ENCODE measurements at places on chromosomes 7 and 10.

- peak; percentile 13 for DNase-seq
Measured at GRCh38 chr10:44935201-44935965, 24.2 kb upstream of the RASSF4 start.

DNA sequence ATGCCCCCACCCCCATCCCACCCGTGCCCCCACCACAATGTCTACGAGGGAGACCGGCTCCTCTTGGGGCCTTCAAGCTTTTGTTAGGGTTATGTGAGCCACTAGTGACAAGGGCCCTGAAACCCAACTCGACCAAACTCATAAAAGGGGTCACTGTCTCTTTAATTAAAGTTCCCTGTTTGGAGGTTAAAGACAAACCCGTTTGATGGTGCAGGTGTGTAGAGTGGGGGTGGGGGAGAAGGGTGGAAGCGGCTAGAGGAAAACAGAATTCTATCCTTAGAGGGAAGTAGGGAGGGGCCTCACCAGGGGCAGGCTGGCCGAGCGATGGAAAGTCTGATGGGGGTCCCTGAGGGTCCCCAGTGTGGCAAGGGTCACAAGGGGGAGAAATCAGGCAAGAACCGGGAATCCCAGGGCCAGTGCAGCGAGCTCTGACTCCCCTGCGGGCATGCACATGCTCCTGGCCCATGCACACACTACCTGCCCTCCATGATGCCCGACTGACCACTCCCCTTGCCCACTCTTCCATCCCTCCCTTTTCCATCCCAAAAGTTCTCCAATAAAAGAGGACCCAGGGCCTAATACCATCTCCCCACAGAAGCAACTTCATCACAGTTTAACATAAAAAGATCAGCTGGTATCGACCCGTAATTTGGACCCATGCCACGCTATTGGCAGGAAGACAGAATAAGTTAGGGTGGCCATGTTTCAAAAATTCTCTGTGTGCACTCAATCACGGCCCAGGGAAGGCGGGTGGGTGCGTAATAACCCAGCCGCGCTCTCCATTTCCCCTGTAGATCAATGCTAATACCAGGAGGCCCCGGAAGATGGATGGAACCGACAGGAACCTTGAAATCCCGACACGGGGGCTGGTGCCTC, 35.9 kb upstream of the SLF2 start:
- DNase-seq: no peak

GRCh38 chr7:12139416-12139815, 71.7 kb upstream of the TMEM106B start:
- DNase-seq: no peak

GRCh38 chr7:73351447-73352167, 23.6 kb downstream of the FKBP6 start:
- DNase-seq: no peak

- DNase-seq: no peak
Measured at GRCh38 chr10:102713539-102713813, 721 bp downstream of the ARL3 start.

GRCh38 chr7:140358412-140359051, 39.8 kb downstream of the SLC37A3 start:
- no peak for DNase-seq

- peak; percentile 77 for DNase-seq
Measured at GRCh38 chr7:55593515-55594318, 21.4 kb upstream of the VOPP1 start.

- DNase-seq: no peak
Measured at GRCh38 chr10:101495324-101495925, 92.6 kb downstream of the POLL start.

- no peak for DNase-seq
Measured at GRCh38 chr7:151551820-151552219, 32.1 kb upstream of the RHEB start.

DNA sequence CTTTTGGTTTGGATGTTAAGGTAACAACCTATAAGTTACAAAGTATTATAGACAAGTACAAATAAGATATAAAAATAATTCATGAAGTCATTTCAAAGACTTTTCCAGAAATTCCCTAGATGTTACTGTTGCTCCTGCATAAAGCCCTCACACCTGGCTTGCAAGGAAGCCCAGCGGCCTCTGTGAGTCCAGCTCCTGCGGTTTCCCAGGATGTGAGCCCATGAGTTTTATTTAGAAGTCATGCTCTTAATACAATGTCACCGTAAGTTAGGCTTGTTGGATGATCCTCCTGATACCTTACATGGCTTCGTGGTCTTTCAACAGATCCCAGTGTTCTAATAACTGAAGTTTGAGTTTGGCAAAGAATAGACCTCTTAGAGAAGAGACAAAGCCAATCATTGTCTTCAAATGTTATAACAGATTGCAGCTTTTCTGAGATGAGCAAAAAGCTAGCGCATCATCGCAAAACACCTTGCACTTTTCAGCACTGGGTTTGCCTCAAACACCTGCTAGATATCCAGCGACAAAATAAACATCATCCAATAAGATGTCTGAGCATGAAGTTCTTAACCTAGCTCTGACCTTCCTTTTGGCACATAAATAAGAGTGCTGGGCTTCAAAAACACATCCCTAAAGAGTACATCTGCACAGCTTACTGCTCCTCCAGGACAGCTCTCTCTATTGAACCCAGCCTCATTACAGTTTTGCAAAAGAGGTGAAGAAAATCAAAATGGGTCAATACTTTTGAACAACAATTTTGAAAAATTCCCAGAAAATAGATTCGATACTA, 3.6 kb downstream of the FAM171A1 start:
- no peak for DNase-seq

DNA sequence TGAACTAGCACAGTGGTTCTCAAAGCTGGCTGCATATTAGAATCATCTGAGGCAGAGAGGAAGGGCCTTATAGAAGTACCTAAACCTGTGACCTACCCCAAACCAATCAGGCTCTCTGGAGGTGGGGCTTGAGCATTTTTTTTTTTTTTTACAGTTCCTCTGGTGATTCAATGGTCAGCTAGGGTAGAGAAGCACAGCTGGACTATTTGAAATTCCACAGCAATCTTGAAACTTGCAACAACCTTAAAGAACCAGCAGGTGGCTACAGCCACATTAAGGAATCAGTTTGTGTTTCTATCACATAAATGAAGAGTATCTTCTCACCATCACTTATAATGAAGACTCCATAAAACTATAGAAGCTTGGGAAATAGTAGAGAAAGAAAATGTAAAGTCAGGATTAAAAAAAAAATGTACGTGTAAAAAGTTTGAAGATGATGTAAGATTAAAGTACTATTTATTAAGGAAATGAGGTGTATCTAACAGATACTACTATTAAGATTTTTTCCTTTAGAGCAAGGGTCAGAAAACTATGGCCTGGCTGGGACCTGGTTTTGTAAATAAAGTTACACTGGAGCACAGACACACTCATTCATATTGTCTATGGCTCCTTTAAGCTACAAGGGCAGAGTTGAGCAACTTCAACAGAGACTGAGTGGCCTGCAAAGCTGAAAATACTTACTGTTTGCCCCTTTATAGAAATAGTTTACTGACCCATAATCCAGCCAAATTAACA, 3.8 kb downstream of the RTKN2 start:
- no peak for DNase-seq

DNA sequence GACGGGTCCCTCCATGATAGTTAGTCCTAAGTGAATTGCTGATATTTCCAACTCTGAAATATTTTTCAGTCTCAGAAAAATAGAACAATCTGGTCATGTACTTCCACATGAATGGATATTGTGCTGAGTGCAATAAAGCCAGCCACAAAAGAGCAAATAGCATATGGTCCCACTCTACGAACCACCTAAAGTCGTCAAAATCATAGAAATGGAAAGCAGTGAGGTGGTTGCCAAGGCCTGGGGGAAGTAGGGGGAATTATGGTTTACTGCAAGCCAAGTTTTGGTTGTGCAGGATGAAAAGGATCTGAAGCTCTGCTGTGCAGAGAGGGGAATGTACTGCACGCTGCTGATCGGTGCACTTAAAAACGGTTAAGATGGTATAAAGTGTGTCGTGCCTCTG, 313.8 kb upstream of the ADARB2 start:
- no peak for DNase-seq

DNA sequence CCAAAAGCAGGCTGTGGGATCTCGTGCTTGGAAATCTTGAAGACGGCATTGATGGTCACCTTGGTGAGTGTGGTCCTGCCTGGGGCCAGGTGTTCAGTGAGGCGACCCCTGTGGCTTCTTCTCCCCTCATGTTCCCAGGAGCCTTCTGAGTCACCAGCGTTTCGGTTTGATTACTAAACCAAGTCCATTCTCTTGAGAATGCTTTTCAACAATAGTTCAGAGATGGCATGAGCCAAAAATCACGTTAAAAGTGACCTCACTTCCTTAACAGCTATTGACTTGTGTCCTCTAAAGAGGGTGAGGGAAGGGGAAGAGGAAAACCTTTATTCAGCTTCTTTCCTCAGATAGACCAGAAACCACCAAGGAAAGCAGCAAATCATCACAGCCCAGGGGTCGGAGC, 315.2 kb downstream of the GATA3 start:
- no peak for DNase-seq

GRCh38 chr7:105854498-105854897, 21.9 kb downstream of the ATXN7L1 start:
- DNase-seq: no peak

- no peak for DNase-seq
Measured at GRCh38 chr7:96342049-96342448, 20.2 kb upstream of the SLC25A13 start.

GRCh38 chr7:80960244-80960795, 41.5 kb upstream of the SEMA3C start:
- DNase-seq: no peak

DNA sequence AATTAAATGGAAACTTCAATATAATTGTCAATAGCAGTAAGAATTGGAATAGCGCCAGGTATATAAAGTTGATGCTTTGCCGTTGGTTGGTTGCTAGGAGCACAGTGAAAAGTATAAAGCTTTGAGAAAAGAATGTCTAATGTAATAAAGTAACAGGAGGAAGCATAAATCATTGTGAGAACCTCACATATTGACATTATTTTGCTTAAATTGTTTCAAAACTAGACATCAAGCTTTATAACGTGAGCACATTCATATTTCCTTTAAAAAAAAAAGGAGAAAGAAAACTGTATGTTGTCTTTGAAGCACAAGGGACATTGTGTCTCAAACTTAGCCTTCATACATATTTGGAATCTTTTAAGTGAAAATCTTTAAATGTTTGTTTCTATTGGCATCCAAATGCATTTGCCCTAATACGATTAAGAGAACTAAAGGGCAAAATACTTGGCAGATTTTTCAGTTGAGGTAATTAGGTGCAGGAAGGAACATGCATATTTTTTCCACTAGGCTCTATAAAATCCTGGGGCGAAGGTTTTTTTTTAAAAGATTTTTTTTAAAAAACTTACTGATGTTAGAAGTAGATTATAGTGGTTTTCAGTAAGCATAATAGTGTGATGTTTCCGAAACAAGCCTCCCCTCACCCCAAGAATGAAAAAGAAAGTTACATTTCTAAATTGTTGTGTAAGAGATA, 92.4 kb downstream of the ARID5B start:
- no peak for DNase-seq

GRCh38 chr10:61775111-61775510, 112.4 kb downstream of the CABCOCO1 start:
- no peak for DNase-seq

DNA sequence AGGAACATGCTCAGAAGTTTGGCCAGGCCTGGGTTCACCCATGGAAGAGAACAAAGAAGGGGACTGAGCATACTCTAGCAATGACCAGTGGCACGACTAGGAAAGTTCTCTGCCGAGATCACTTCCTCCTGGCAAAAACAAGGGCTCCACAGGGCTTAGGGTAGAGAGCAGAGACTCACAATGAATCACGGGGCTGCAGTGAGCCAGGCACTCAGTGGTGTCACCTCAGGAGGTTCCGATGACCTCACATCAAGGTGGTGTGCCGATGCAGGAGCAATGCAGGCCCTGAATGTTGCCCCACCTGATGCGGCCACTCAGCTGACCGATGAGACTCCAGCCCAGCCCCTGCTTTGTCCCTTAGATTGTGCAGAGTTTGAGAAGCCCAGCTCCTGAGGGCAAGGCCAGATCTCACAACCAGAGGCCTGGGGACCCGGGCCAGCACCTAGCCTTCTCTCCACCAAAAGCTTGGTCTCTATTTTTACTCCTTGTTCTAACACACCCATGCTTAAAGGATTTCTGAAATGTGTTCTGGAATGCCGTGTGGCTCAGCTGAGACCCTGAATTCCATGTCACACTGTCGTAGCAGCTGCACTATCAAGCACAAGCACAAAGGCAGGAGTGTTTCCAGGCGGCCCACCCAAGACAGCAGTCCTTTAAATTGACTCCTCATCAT, 60.9 kb downstream of the COBL start:
- no peak for DNase-seq
